ENCODE measurements at places on chromosomes 16 and 17.

DNA sequence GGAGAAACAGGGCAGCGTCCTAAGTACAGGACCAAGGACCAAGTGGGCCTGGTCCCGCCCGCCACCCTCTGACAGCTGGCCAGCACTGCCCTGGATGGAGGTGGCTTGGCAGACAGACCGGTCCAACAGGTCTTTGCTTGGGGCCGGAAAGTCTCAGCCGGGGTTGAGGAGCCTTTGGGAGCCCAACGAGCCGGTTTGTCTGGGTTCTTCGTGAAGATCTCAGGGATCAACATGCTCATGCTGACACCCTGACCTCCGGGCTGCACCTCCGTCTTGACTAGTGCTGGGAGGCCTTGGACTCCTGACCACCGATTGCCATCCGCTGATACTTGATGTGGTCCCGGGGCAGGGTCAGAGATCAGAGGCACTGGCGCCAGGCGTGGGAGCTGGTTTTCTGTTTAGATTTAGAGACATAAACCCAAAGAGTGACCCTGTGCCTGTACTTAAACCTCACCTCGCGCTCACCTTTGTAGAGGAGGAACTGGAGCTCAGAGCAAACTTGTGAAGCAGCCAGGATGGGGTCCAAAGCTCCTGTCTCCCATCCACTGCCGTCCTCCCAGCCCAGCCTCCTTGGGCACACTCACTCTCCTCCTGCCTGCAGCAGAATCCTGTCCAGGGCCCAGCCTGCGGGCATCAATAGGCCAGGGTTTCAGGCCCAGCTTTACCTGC, 92.1 kb upstream of the GSE1 start:
- DNase-seq = no peak

GRCh38 chr17:38898812-38899348, 26.5 kb upstream of the LASP1NB start:
- peak; percentile 60 for DNase-seq

GRCh38 chr16:2180962-2181923, 15.2 kb downstream of the CASKIN1 start:
- no peak for DNase-seq

GRCh38 chr16:71507061-71507460, 17.9 kb upstream of the ZNF19 start:
- no peak for DNase-seq

- DNase-seq = no peak
These were observed 604.5 kb downstream of the WWOX start for GRCh38 chr16:78703936-78704335.

- no peak for DNase-seq
These were observed 3.3 kb upstream of the PITPNA start for GRCh38 chr17:1565877-1566276.

DNA sequence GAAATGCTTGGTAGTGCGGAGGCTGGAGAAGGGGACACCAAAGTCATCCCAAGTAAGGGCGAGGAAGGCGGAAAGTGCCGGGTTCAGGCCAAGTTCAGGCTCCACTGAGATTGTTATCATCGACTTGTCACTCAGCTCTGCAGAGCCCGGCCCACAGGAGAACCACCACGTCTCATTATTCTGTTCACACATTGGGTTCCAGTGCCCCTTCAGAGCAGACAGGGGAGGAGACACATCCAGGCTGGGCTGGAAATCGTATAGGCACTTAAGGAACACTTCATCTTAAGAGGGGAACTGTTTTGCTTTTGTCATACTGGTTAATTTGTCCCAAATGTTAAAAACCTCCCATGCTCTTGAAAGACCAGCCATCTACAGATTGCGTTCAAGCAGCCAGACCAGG, 118.3 kb upstream of the ADAMTS18 start:
- no peak for DNase-seq

DNA sequence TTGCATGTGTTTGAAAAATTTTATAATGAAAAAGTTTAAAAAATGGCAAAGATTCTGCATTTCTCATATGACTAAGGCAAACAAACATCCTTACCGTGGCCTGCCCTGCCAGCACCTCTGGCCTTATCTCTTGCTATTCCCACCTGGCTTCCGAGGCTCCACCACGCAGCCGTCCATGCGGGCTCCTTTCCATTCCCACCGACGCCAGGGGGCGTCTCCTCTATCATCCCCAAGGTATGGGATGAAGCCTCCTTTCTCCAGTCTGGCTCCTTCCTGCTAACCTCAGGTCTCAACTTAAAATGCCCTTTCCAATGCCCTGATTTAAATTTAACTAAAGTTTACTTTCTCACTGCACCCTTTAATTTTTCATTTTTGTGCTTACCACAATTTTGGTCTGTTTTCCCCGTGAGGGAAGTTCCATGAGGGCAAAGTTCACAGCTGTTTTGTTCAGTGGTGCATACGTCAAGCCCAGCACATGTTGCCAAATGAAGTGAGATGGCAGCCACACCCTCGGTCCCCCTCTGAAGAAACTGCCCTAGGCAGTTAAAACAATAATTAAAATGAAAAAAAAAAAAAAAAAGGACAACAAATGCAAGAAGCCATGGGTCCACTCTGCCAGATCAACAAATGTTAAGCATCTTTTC, 13.3 kb upstream of the SDK2 start:
- DNase-seq = no peak

DNA sequence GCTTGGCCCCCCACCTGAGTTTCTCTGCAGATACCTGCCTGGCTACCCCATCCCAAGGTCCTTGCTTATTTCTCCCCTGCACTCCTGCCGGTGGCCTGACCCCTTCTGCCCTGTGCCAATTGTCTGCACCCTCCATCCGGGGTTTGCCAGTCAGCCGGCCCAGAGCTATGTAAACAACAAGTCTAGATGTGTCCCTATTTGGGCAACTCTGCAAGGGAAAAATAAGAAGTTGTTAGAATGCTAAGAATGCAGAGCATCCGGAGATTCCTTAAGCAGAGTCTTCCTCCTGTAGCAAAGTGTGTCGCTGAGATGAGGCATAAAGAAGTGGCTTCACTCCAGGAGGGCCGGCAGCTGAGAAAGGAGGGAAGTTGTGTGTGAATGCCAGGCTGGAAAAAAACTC, 46.6 kb downstream of the RGS9 start:
- no peak for DNase-seq

Measured in stimulated activated CD4-positive, alpha-beta T cell treated with anti-CD3 and anti-CD28 coated beads, Interleukin-15, amount 100 ng/mL, for 1 hour (primary cell).